Activated T-cell treated with anti-CD3 and anti-CD28 coated beads, Interleukin-2, amount 50 U/mL, for 72 hours (primary cell): ENCODE measurements at places on chromosomes 2 and 18.

- DNase-seq, result no peak
These were observed 97.4 kb downstream of the STK39 start for GRCh38 chr2:168149986-168150385.

DNA sequence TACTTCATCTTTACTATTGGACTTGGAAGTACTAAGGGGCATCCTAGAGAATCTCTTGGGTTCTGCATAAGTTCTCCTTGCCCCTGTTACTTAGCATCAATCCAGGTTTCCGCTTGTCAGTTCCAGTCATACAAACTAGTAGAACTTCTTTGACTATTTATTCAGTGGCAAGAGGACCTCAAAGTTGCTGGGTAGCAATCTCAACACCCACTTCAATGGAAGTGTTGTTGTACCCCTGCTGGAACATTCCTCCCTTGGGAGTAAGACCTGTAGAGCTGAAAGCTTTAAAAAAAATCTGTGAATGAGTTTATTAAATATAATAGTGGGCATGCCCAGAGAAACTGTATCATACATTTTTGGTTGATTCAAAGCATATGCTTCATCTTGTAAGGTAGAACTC, 27.0 kb downstream of the BIRC6 start:
- no peak for DNase-seq

- DNase-seq, result peak; percentile 21
These were observed 19.9 kb downstream of the ABCG5 start for GRCh38 chr2:43818761-43819160.

DNA sequence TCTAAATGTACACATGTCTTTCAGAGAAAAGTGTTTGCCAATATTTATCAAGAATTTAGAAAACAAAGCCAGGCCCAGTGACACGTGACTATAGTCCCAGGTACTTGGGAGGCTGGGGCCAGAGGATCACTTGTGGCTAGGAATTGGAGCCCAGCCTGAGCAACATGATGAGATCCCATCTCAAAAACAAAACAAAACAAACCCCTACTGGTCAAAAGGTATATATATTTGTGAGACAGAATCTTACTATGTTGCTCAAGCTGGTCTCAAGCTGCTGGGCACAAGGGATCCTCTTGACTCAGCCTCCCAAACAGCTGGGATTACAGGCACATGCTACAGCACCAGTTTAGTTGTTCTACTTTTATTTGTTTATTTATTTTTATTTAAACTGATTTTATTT, 79.2 kb downstream of the ZDBF2 start:
- no peak for DNase-seq

GRCh38 chr2:118320196-118320595, 231.9 kb downstream of the INSIG2 start:
- no peak for DNase-seq

DNA sequence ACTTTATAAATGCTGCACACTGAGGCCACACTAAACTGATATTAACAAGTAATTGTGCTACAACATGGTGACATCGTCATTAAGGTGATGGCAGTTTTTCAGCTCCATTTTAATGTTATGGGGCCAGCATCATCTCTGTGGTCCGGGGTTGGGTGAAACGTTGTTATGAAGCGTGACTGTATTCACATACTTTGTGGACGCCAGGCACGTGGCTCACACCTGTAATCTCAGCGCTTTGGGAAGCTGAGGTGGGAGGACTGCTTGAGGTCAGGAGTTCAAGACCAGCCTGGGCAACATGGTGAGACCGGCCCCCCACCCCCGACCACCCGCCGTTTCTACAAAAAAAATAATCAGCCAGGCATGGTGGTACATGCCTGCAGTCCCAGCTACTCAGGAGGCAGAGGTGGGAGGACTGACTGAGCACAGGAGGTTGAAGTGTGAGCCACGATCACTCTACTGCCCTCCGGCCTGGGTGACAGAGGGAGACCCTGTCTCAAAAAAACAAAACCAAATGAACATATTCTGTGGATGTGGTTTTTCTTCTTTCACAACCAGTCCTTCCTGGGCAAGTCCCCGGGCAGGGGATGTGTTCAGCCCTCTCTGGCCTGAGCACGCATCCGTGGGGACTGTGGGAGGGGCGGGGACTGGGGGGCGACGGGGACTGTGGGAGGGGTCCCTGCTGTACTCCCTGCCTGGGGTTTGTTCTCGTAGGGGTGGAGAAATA, 12.9 kb upstream of the GAL3ST2 start:
- DNase-seq, result no peak

DNA sequence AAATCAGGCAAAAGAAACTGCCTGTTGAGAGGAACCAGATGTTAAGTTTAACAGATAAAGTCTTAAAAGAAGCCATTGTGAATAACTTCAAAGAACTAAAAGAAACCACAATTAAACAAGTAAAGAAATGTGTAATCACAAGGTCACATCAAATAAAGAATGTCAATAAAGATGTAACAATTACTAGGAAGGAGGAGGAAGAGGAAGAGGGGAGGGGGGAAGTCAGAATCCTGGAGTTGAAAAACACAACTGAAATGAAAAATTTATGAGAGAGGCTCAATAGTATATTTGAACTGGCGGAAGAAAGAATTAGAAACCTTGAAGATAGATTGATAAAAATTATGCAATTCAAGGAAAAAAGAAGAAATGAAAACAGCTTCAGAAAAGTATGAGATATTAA, 88.4 kb upstream of the CRIM1 start:
- DNase-seq, result no peak

- no peak for DNase-seq
These were observed 134.8 kb downstream of the SEPTIN10 start for GRCh38 chr2:109478906-109479493.

DNA sequence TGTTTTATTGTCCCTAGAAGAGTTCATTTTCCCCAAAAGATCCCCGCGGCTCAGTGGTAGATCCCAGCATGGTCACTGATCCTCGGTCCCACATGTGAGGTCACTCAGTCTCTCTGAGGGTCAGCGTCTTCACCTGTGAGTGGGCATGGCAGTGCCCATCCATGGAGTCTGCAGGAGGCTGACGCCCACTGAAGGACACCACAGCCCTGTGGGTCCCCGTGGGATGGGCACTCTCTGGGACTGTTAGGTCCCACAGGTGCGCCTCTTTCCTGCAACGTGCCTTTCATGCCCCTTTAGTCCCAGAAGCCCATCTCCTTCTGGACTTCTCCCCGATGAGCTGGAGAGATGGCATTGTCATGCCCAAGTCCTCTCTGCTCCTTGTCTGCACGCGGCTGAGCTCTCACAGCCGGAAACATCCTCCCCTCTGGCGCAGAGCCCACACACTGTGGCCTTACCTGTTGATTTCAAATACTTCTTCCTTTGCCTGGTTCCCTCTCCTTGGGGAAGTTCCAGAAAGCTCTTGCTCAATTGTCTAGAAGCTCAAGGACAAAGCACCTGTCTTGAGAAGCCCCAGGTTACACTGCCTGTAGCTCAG, 75.9 kb downstream of the PTGR3 start:
- DNase-seq, result no peak

- DNase-seq, result no peak
These were observed 29.4 kb downstream of the YWHAQ start for GRCh38 chr2:9601397-9601796.
